Right ventricle myocardium inferior (tissue), 1 donor: ENCODE measurements at places on chromosomes 3 and 15. TPM values are rescaled to one million over a fixed set of nuclear protein-coding genes. Genes with fewer than 3 reads are reported as not detected.

DNA sequence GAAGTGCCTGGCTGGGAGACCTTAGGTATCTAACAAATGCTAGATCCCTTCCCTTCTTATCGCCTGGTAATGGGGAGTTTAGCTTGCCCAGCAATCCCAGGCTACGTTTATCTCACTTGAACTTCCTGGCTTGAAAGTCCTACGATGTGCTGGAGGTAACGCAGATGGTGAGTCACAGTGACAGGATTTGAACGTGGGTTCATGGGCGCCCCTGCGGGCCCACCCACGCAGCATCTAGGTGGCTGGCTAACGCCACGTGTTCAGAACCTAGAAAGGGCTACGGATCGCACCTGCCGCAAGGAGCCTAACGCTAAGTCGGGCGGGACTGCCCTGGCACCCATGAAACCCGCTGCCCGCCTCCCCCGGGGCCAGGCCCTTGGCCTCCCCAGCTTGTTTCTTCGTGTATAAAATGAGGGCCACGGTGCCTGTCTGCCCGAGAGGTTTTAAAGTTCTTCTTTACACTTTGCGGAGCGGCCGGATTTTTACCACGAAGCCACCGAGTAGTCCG lies 600 bp upstream of the USP3 start:
- no peak for DNase-seq

DNA sequence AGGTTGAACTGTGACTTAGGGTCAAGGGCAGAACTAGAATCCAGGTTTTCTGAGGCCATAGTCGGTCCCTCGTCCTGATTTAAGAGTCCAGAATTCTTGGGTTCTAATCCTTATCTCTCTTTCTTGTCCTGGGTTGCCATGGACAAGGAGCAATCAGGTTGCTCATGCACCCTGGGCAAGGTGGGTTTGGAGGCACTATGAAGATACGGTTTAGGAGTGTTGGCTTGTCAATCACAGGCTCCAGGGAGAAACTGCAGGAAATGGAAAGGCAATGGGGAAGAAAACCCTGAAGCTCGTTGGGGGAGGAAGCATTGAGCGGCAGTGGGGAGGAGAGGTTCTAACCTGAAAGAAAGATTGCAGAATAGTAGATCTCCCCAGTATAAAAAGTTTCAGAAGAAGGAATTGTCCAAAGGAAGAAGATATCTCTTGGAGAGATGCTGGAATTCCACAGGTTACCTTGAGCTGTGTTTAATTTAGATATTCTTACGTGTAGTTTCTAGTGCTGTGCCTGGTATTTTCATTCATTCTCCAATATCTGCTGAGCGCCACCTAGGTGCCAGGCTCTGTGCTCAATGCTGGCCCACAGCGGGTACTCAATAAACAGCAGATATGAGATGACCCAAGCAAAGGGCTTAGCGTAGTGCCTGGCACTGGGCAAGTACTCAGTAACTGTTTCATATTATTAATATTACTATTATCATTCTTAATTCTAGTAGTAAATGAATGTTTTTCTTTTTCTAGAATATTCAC lies 2.0 kb downstream of the ACAN start:
- no peak for DNase-seq

GRCh38 chr15:46670258-46670657 lies 1035.4 kb downstream of the SQOR start:
- DNase-seq: no peak

Gene C2CD4B
- 2.5 TPM for total RNA-seq

GRCh38 chr3:115187149-115187757 lies 40.2 kb upstream of the ZBTB20 start:
- no peak for DNase-seq

Gene CAPN3
- 3.4 TPM for total RNA-seq

- no peak for DNase-seq
Measured at GRCh38 chr3:57420001-57420400, 124.1 kb downstream of the DNAH12 start.
